ENCODE measurements at places on chromosomes 7 and 10.

GRCh38 chr7:34208878-34209621 is 303.7 kb downstream of the BMPER start:
- no peak for DNase-seq

- no peak for DNase-seq
These were observed 3.3 kb upstream of the PLXDC2 start for GRCh38 chr10:19812976-19813375.

GRCh38 chr10:126108693-126109092 is 212.3 kb downstream of the FANK1 start:
- no peak for DNase-seq

GRCh38 chr7:106277976-106278375 is 6.8 kb downstream of the NAMPT start:
- DNase-seq, result no peak

DNA sequence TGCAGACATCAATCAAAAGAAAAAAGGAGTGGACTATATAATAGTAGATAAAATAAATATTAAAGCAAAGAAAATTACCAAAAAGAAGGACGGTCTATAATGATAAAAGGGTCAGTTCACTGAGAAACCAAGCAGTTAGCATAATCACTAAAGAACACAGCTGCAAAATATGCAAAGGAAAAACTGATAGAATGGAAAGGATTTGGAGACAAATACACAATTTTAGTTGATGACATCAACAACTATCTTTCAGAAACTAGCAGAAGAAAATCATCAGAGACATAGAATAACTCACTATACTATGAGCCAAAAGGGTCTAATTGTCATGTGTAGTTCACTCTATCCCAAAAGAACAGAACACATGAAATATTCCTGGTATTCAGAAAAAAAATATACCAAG is 316.4 kb upstream of the IGFBP3 start:
- DNase-seq, result no peak

DNA sequence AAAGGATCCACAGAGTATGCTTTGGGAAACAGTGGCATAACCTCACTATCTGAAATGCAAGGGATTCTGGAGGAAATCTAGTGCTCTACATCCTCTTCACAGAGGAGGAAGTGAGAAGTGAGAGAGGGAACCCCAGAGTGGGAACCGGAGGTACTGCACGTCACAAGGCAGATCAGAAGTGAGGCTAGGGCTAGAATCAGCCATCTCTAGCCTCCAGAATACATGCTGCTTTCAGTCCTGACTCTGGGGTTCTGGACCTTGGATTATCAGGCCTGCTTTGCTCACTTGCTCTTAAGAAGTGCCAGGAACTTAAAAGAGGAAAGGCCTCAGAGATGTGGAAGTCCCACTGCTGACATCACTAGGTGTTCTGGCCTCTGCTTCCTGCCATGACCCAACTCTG is 25.7 kb downstream of the ZNF503 start:
- DNase-seq, result no peak

GRCh38 chr10:117946525-117947070 is 100.1 kb downstream of the RAB11FIP2 start:
- no peak for DNase-seq

DNA sequence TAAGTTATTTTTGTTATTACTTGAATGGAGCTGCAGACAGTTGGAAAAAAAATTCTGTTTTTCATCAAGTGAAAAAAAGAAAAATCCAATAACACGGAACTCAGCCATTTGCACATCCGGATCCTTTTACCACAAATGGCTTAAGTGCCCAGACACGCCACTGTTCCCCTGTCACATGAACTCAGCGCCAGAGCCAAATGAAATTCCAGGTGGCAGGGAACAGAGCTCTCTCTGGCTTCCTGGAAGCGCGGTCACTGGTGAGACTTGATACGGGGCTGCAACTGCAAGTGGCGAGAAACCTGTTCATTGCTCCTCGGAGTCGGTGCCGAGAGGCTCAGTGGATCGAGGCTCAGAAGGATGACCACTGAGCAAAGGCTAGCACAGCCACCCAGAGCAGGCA is 60.8 kb upstream of the NPTX2 start:
- no peak for DNase-seq

DNA sequence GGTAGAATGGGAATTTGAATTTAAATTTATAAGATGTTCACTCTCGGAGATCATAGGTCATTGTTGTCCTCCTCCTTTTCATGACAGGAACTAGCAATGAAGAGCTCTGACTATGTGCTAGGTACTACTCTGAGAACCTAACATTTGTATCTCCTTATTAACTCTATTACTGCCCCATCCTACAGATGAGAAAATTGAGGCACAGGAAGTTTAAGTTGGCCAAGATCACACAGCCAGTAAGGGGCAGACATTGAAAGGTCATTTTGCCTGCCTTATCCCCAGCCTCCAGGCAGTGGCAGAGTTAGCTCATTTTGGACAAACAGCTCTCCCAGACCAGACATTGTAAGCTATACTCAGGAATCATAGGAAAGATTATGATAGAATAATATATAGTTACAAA is 6.0 kb downstream of the SRGN start:
- no peak for DNase-seq

- DNase-seq, result no peak
These were observed 30.7 kb downstream of the GHRHR start for GRCh38 chr7:30994206-30995100.

DNA sequence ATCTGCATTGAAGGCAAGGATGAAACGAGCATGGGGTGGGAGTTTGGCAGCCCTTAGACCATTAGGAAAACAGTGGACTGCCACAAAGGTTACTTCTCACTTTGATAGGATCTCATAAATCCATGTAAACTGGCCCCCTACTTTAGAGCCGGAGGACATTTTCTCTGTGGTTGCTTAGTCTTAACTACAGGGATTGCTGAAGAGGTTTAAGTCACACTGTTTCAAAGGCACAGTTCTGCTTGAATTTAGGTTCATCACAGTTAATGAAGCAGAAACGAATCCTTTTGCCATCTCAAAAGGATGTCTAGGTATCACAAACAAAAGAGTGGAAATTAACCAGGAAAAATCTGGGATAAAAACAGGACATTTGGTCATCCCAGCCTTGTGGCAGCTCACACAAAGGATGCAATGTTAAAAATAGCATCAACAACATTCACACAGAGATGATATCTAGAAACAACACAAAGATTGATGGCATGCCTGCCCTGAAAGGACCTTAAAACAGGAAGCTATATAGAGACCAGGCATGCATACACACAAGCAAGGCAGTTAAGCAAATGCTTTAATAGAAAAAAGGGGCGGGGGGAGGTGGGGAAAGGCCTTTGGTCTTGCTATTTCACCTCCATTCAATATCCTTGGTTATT is 74.0 kb downstream of the DOCK4 start:
- DNase-seq, result no peak

- DNase-seq, result no peak
These were observed 59.0 kb downstream of the VSTM4 start for GRCh38 chr10:49056356-49056755.

DNA sequence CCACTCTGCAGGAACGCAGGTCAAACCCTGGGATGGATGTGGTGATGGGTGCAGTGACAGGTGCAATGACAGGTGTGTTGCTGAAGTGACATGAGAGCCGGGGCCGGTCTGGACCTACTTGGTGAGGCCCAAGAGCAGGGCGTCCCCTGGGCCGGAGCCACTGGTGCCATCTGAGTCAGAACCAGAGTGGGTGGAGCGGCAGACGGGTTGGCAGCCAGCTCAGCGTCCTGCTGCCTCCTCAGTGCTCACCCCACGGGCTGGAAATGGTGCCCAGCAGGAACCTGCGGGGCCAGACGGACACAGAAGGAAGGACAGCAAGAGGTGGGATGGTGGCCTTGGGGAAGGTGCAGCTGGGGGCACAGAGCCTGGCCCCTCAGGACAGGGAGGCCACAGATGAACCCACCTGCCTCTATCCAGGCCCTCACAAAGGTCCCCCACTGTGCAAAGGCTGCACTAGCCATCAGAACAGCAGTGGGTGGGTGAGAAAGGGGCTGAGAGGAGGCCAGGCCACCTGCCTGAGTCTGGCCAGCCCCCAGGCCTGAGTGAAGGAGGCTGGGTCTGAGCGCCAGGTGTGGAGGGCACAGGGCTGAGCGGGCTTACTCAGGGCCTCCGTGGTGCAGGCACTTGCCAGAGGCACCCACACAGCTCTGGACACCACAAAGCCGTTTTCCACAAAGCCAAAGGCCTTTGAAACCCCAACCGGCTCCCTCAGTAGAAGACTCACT is 129.0 kb upstream of the PPP2R2D start:
- DNase-seq, result no peak

DNA sequence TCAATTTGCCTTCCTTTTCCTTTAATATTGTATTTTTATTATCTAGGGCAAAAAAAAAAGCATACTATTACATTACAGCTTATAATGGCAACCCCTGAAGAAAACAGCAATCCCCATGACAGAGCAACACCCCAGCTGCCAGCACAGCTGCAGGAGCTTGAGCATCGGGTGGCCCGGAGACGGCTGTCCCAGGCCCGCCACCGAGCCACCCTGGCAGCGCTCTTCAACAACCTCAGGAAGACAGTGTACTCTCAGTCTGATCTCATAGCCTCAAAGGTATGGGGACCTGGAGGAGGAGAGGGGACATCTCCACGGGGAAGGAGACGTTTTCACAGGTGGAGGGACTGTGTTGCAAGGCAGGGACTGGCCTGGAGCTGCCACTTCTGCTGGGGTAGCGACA is 6.8 kb downstream of the STRA8 start:
- no peak for DNase-seq

GRCh38 chr7:113004726-113005454 is 81.7 kb downstream of the GPR85 start:
- no peak for DNase-seq

- DNase-seq, result no peak
These were observed 119.5 kb upstream of the PRSS1 start for GRCh38 chr7:142629588-142630260.

DNA sequence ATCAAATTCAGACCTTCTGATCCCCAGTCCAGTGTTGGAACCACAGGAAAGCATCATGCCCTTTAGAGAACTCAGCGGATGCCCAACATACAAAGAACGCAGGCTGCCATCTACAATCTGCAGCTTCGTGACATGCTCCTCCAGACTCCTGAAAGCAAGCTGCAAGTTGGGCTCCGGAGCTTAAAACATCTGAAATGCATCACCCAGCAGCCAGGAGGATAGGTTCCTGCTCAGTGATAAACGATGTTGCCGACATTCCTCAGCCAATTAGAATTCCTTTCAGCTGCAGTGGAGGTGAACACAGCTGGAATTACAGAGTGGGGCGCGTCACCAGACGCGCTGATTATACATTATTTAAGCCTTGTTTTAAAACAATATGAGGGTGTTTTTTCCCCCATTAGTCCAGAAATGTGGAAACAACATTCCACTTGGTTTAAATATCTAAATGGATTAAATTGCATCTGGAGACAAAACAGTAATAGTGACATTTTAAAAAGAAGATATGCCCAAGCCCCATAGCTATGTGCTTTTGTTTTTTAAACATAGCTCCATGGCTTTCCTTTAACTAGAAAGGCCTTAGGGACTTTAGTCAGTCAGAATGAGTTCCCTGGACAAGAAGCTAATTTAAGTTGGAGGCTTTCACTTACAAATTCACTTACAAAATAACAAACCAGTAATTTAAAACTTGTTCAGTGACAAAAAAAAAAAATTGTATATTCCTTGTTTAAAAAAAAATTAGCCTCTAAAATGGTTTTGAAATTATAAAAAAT is 6.3 kb downstream of the SMURF1 start:
- DNase-seq, result no peak

- no peak for DNase-seq
These were observed 30.2 kb downstream of the DOCK1 start for GRCh38 chr10:126935263-126935946.

GRCh38 chr10:16483241-16483917 is 38.3 kb downstream of the C1QL3 start:
- DNase-seq, result no peak

DNA sequence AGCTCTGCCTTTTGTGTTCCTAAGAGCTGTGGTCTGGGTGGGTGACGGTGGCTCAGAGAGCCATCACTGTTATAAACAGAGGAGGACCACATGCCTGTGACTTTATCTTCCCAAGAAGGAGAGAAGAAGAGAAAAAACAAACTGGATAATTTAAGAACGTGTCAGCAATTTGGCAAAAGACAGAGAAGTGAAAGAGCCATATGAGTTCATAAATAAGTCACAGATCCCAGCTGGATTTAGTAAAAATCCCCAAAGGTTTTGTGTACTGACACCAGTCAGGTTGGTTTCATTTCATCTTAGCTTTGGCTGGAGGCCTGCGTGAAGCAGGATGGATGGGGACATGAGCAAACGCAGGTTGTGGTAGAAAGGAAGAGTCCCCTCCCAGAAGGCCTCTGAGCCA is 120.7 kb downstream of the CXCL12 start:
- DNase-seq, result no peak

GRCh38 chr7:30650421-30650808 is 31.8 kb downstream of the CRHR2 start:
- no peak for DNase-seq

DNA sequence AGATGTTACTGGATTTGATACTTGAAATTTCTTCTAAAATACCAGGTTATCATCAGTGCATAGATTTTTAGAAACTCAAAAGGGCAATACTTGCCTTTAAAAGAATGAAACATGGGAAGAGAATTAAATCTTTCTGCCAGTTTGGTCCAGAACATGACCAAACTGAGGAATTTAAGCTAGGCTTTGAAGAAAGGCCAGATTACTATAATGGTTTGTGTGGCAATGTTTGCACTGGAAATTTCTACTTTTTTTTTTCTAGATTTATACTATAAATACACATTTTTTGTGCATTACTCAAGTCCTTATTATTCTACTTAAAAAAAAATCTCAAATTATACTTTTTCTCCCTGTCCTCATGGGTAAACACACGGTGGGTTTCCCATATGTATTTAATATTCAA is 9.2 kb downstream of the MKX start:
- no peak for DNase-seq

DNA sequence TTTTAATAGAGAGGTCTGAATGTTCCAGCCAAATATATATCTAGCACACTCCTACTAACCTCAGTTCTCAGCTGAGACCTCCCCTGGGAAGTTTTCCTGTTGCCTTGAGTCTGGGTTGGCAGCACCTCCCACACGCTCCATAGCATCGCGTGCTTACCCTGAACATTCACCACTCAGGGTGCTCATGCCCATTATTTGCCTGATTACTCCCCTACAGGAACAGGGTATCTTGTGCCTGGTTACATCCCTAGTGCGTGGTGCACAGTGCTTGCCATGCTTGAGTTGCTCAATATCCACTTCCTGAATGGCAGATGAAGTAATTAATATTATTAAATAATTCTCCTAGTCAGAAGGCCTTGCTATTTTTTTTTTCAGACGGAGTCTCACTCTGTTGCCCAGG is 269.9 kb upstream of the IMMP2L start:
- no peak for DNase-seq

- no peak for DNase-seq
These were observed 59.4 kb downstream of the CUZD1 start for GRCh38 chr10:122786269-122786668.

Measured in GF-D8 (cell line).